Breast epithelium (tissue), 4 donors: ENCODE measurements at places on chromosomes 5 and 9. TPM values are rescaled to one million over a fixed set of nuclear protein-coding genes. Genes with fewer than 3 reads are reported as not detected.

DNA sequence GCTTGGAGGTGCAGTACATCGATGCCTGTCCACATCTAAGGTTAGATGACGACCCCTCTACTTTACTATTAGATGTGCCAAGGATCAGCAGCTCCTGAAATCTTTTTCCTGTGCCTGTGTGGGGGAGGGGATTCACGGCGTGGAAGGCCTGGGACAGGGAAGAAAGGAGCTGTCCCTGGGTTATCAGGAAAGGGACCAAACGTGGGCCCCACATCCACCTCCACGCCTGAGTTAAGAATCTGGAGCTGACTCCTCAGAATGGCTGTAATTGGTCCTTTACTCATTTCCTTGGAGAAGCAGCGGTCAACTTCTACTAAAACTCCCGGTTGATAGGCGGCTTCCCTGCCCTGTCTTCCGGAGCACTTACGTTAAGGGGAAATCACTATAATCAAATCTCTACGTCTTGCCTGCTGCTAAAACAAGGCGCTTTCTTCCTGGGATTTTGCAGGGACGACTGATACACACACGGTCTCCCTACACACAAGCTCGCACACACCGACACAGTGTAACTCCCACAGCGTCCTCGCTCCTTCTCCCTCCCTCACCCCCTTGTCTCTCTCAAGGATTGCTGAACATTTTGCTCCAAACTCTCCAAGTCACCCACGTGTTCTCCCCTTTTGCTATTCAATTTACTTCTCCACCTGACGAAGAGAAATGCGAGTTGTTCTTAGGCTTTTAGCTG lies 1.4 kb downstream of the PDE4D start:
- no peak for DNase-seq

GRCh38 chr9:2288309-2288708 lies 273.2 kb downstream of the SMARCA2 start:
- DNase-seq, result no peak

DNA sequence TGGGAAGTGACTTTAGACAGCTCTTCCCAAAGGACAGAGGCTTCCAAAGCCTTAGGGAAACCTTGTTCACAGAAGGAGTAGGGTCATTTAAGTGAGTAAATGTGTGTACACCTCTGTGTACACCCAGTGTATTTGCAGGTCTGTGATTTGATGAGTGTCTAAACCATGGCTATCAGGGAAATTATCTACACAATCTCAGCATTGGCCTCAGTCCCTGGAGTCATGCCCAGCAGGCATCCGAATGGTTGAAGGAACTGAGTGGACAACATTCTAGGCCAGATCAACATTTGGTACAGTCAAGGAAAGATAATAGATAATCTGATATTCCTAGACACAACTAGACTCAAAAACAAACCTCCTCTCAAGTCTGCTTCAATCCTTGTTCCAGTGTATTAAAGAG lies 258.4 kb upstream of the DAPK1 start:
- no peak for DNase-seq

- DNase-seq, result no peak
These were observed 8.3 kb downstream of the KIF4B start for GRCh38 chr5:155021842-155022241.

DNA sequence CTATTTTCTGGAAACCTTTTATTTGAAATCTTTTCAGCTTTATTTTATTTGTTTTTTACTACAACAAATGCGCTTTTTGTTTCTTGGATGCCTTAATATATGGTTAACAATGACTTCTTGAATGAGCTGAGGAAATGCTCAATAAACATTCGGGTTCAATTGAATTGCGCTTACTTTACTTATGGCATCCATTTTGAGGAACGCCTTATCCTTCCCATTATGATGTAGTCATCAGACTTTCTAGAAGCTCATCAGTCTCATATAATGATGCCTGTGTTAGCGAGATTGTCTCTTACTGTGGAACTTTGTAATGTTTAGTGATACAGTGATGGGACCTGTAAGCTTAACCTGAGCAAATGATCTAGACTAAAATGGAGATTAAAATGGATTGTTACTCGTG lies 916 bp downstream of the SHLD3 start:
- DNase-seq, result no peak

- DNase-seq, result no peak
These were observed 18.8 kb upstream of the PPARGC1B start for GRCh38 chr5:149711338-149711737.

The LCN15 gene
- not detected for total RNA-seq

The TLR4 gene
- 31.1 TPM for total RNA-seq

The IL4 gene
- not detected for total RNA-seq

The OTULINL gene
- total RNA-seq, result 6.2 TPM
